ENCODE measurements at places on chromosomes 2 and 18.
A peak's percentile ranks its signal among the peaks of the same experiment; 100 is the strongest.

DNA sequence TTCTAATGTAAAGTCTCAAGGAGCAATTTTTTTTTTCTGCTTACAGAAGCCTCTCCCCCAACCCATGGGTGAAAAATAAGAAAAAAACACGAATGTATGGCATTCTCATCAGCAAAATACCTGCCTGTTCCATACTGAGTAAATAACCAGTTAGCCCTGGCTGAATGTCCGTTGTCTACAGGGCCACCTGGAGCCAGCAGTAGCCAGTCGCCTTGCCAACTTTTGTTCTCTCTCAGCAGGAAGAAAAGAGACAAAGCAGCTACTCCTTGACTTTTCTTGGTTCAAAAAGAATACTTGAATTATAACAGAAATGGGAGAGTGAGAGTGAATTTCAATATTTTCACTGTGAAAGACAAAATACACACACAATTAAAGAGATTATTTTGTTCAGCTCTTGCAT lies 532.9 kb upstream of the CRIM1 start:
- no peak for DNase-seq

- DNase-seq = peak; percentile 21
These were observed 3.3 kb upstream of the HJURP start for GRCh38 chr2:233857511-233858141.

DNA sequence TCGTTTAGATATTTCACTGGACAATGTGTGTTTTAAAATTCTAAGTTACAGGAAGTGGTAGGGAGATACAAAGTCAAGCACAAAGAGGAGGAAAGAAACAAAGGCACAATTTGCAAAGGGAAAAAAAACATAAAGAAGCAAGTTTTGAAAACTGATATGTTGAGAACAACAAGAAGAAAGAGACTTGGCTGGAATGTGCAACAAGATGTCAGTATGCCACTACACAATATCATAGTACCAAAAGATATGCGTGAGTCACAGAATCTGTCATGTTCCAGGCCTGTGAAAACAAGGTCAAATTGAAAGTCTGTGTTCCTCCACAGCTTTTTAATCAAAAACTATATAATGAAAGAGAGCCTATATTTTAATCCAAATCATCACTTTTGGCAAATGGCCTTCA lies 12.0 kb downstream of the EXOC6B start:
- DNase-seq = no peak

GRCh38 chr2:24509425-24509824 lies 18.4 kb downstream of the NCOA1 start:
- no peak for DNase-seq

GRCh38 chr2:85615413-85615728 lies 615 bp upstream of the USP39 start:
- no peak for DNase-seq

DNA sequence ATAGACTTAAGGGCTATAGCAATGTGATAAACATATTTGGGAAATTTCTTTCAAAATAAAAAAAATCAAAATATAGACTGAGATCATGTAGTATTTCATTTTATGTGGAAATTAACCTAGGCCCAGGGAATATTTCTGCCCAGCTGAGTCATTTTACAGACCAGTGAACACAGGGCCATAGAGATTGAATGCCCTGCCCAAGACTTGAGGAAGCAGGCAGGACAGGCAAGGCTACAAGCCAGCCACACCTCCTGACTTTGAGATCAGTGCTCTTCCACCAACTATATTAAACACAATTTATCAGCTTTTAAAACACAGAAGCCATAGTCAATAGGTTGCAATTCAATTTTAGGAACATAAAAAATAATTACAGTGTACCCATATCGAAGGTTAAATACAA lies 12.9 kb downstream of the CCDC148 start:
- no peak for DNase-seq

- no peak for DNase-seq
These were observed 151.9 kb downstream of the CD226 start for GRCh38 chr18:69795791-69796190.

- DNase-seq = no peak
These were observed 119.6 kb downstream of the MBP start for GRCh38 chr18:77012806-77013541.

DNA sequence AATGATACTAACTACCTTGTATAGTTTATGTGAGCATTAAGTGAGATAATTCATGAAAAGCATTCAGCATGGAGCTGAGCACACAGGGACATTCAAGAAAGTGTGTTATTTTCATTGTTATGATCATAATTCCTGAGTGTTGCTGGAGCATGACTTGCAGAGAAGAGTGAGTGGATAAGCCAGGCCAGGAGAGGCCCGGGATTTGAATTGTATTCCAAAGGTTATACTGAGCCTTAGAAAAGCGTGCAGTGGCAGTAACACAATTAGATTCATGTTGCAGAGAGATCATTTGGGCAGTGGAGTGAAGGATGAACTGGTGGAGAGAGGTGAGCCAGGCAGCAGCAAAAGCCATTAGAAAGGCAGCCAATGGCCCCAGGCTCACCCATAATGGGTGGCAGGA lies 142.9 kb upstream of the SH3BP4 start:
- no peak for DNase-seq

DNA sequence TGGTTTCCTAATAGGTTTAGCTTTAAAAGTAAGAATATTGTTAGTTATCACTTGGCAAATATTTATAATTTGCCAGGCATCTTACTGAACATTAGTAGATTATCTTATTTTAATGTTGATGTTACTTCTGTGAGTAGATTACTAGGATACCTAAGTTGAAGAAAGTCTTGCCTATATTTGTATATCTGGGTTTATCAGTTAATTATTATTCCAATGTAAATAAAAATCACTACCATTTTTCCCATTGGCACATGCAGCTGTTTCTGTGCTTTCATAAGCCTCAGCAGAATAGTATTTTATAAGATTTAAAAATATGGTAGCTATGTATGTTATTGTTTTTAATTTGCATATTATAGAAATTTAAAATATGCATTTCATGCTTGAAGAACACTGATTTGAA lies 16.3 kb upstream of the TRIM43B start:
- DNase-seq = no peak

DNA sequence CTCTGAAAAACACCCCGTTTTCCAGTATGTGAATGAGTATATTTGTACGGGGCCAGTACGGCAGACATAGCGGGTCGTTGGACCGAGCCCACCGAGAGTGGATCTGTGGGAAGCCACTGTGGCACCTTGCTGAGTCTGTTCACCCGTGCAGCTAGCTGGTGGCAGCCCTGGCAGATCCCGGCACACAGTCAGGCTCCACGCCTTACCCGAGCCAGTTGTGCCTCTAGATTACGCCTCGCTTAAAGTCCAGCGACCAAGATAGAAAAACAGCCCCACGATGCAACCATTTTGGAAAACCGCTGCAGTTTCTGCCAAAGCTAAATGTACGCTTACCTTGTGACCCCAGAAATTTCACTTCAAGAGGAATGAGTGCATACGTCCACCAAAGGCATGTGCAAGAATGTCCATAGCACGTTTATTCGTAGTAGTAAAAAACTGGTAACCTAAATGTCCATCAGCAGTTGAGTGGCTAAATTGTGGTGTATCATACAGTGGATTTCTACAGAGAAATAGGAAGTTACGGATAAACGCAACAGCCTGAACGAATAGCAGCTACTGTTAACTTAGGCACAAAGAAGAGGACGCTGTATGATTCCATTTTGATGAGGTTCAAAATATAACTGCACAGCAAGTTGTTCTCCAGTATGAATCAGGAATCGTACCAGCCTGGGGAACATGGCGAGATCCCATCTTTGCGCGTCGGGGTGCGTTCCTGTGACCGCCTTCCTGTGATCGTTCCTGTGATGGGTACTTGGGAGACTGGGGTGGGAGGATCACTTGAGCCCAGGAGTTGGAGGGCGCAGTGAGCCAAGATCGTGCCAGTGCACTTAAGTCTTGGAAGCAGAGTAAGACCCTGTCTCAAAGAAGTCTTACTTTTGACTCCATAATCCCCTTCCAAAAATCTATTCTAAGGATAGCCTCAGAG lies 688 bp upstream of the WDR33 start:
- DNase-seq = no peak

- DNase-seq = no peak
These were observed 78.0 kb upstream of the CTLA4 start for GRCh38 chr2:203789618-203790017.

Data from stimulated activated CD8-positive, alpha-beta memory T cell treated with anti-CD3 and anti-CD28 coated beads, Interleukin-7, amount 100 ng/mL, for 48 hours (primary cell).